Thymus (tissue), 14 donors: ENCODE measurements at places on chromosomes 7 and 10.

DNA sequence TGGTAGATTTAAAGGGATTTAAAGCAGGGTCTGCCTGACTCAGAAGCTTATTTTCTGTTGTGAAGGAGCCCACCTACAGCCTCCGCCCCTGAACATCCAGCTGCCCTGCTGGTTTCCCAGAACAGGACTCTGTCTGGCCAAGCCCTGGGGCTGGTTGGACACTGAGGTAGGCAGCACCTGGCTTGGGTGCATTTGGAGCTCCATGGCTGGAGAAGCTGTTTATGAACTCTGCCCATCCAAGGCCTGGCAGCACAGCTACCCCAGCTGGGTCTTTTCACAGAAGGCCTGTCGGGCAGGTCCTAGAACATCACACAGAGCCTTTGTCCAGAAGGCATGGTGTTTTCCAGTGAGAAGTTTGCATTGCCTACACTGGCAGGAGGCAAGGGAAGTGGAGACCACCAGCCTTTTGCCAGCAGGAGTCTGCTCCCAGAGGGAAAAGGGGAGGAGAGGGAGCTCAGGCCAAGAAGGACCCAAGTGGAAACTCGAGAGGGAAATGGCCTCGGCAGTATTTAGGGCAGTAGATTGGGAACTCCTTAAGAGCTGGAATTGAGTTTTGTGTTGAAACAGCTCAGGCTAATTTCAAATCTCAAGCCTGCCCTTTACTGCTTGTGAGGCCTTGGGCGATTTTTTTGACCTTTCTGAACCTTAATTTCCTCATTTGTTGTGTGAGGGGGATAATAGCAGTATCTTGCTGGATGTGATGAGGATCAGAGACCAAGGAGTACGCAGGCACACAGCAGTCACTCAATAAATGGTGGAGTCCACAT is 12.3 kb upstream of the PDCD4 start:
- DNase-seq: no peak

DNA sequence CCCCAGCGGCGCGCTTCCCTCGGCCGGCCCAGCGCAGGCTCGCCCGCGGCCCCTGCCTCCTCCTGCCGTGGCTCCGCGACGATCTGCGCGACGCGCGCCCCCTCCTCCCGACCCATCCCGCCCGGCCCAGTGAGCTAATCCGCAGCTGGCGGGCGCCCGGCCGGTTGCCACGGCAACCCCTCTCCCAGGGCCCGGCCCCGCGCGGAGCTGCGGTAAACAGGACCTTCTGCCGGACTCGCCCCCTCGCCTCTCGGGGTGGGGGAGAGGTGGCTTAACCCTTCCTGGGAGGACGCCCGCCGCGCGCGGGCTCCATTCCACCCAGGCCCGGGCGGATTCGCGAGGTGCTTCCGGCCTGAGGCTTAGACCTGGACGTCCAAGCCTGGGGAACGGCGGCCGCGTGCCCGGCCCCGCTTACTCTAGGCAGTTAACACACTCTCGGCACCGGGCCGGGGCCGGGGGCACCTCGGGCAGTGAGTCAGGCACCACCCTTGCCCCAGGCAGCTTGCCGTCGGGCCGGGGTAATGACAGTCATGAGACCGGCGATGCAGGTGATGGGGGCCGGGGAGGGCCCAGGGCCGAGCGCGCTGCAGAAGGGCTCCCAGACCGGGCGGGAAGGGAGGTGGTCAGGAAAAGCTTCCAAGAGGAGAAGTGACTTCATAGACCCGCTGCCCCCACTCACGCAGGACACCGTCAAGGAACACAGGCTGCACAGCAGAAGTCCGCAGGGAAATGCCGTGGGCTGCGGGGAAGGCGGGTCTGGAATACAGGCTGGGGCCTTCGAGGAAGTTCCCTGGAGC is at the start of gene DENND2A:
Gene DENND2A (minus strand): TSS at position 87 of the 797 bp plus-strand sequence. CDS start 38,416 bp downstream, outside the sequence.
- no peak for DNase-seq

DNA sequence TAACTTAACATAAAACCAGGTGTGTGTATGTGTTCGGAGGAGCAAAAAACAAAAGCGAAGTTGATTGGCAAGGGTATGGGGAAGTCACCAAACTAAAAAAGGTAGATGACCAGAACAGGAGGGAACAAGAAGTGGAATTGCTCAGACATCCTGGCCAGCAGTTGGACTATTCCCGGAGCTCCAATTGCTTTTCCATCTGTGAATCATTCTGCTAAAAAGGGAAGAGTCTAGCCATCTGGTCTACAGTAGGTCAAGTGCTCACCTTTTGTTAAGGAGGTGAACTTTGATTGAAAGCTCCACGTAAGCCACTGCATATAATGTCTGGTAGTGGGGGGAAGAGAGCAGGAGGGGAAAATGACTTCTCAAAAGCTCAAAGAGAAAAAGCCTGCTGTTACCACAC is 50.0 kb upstream of the BET1 start:
- DNase-seq: no peak

GRCh38 chr7:95549818-95550529 is 46.3 kb downstream of the PDK4 start:
- no peak for DNase-seq

GRCh38 chr7:149770728-149771636 is 2.4 kb downstream of the ZNF467 start:
- no peak for DNase-seq

DNA sequence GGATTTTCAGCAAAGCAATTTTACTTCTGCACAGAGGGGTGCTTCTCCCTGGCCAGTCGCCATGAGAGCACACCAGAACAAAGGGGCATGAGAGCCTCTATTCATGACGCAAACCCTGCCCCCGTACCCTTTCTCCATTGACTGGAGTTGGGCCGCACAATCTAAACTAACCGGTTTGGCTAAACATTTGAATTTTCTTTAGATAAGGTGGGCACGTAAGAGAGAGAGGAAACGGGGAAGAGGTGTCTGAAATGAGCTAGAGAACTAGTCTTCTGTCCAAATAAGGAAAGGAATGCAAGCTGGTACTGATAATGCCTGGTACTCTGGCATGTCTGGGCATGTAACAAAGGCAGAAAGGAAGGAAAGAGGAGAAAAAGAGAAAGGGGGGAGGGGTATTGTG is 13.2 kb upstream of the SCIN start:
- no peak for DNase-seq
